CD8-positive, alpha-beta memory T cell (primary cell): ENCODE measurements at places on chromosomes 12 and 14.

GRCh38 chr12:103401421-103401820 is 94.3 kb downstream of the C12orf42 start:
- no peak for DNase-seq

DNA sequence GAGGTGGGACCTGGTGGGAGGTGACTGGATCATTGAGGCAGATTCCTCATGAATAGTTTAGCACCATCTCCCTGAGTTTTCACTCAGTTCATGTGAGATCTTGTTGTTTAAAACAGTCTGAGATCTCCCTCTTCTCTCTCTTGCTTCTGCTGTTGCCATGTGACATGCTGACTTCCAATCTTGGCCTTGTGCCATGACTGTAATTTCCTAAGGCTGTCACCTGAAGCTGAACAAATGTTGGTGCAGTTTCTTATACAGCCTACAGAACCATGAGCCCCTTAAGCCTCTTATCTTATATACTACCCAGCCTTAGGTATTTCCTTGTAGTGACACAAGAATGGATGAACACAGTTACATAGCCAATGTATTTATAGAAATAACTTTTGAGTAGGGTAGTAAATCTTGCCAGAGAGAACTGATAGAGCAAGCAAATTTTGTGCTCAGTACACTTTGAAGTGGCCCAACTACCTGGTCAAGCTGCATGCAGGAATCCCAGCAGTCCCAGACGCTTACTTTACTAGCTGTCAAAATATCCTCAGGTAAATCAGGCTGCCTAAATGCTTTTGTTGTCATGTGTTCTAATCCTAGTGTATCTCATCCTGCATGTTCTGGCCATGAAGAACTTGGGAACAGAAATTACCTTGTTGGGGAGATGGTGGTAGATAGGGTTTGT is 445.6 kb upstream of the MIS18BP1 start:
- DNase-seq = no peak

GRCh38 chr14:77590845-77591485 is 25.5 kb downstream of the SPTLC2 start:
- DNase-seq = no peak

DNA sequence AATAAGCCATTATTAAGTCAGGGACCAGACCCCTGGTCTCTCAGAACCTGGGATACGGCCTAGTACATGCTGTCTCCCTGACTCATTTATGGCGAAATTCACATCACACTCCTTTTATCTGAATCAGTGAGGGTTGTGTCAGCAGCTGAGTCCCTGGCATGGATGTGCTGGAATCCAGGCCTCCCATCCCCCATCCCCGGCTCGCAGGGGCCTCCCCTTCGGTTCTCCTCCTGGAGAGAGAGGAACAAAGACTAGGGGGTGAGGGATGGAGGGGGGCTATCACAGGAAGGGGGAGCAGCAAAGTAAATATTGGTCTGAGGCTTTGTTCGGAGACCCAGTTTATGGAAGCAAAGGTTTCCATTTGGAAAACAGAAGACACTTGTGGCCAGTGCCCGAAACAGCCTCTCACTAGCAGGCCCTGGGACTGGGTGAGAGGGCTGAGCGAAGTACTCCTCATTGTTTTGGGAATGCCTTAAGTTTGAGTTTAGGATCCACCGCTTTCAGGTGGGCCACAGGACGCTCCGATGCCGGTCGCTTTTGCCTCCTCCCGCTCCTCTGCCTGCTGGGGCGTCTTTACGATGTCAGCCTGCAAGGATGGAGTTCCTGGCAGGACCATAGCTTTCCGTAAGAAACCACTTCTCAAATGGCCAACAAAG is 145.0 kb downstream of the PRKCH start:
- no peak for DNase-seq

- no peak for DNase-seq
Observed at GRCh38 chr12:126362493-126362892, 1297.3 kb downstream of the AACS start.

- no peak for DNase-seq
Observed at GRCh38 chr12:75756771-75757170, 245.4 kb upstream of the KRR1 start.

DNA sequence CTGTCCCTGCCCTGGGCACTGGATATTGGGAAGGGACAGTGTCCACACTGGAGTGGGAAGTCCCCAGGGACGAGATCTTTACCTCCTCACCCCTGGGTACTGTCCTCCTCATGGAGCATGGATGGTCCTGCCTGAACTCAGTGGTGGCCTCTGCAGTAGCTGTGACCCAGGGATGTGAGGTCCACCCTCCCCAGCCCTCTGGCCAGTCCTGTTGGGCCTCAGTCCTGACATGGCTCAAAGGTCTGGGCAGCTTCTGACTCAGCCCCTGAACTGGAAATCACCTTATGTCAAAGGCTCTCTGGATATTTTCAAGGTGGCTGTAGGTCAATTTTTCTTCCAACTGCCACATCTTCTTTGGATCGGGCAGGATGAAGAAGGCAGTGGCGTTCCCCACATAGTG is 24.4 kb downstream of the SERPINA1 start:
- DNase-seq = no peak
